RPMI7951 (cell line): ENCODE measurements at places on chromosomes 2 and 18.

DNA sequence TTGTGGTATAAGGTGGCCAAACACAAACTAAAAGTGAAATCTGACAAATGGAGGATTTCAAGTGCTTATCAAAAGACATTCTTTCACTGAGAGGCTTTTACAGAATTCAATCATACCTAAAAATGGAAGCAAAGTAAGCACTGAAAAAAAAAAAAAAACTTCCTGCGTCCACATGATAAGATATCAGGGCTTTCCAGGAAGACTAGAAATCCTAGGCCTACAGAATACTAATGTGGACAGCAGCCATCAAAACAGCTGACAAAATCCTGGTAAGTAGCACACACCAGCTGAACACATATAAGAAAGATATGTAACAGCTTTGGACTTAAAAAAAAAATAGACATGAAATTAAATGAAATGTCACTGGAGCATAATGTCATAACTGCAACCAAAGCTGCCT lies 178.2 kb downstream of the SUCLG1 start:
- no peak for DNase-seq

DNA sequence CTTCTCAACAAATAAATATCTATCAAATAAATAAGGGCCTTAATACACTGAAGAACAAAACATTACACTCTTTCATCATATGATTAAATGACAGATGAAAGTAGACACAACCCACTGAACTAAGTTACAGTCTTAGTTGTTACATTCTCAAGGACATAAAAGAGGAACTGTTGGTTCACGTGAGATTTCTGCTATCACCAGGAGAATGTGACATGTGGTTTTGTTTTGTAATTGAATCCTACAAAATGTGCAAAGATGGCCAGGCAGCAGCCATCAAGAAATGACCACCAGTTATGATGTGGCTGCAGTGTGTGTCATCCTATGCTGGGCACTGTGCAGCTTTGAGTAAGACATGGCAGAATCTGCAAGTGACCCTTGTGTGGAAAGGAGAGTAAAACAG lies 310.6 kb upstream of the PIK3C3 start:
- DNase-seq: no peak

- DNase-seq: no peak
Measured at GRCh38 chr2:4827836-4828235, 864.3 kb upstream of the SOX11 start.

GRCh38 chr2:168210216-168210894 lies 37.0 kb downstream of the STK39 start:
- DNase-seq: no peak

DNA sequence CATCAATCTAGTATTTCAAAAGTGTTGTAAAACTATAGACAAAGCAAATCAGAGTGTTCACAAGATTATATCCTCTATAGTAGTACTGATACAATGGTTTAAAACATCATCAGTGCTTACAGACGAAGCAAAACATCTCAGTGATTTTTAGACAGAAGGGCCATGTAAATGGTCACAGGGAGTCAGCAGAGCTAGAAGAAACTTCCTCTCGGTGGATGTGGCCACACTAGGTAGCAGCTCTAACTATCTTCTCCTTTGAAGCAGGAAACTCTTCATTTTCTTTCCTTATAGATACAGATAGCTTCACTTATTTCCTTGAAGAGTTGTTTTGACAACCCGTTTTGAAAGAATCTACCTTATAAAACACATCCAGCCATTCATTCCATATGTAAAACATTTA lies 80.4 kb upstream of the CD226 start:
- DNase-seq: no peak

GRCh38 chr2:102301867-102302362 lies 9.4 kb upstream of the IL1RL1 start:
- peak; percentile 9 for DNase-seq

GRCh38 chr18:48897531-48897930 lies 53.2 kb downstream of the SMAD7 start:
- no peak for DNase-seq

GRCh38 chr2:201937343-201937742 lies 96.3 kb upstream of the FZD7 start:
- DNase-seq: no peak

DNA sequence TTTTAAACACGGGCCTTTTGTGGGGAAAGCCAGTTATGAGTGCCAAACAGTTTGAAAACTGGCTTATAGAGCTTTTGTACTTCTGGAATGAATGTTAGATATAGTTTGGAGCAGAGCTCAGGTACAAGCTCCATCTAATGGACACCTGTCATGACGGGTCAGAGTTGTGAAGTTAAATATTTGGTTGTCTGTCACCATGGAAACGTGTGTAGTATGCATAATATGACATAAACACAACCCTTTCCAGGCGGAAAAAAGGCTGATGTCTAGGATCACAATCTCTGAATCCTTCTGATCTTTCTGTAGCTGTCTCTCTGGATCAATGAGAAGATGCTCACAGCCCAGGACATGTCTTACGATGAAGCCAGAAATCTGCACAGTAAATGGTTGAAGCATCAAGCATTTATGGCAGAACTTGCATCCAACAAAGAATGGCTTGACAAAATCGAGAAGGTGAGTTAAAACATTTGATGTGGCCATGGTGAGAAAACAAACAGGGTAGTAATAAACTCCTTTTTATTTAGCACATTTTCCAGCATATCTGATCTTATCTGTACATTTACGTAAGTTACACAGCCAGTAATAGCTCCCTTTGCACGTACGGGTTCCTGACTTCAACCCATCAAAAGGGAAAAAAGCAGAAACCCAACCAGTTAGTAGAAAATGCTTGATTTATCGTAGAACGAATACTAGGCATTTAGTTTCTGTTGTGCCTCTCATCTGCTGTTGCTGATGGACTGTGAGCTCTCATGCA lies 80.6 kb upstream of the EML6 start:
- no peak for DNase-seq

- DNase-seq: no peak
Measured at GRCh38 chr18:49815927-49816326, 2.6 kb upstream of the ACAA2 start.

DNA sequence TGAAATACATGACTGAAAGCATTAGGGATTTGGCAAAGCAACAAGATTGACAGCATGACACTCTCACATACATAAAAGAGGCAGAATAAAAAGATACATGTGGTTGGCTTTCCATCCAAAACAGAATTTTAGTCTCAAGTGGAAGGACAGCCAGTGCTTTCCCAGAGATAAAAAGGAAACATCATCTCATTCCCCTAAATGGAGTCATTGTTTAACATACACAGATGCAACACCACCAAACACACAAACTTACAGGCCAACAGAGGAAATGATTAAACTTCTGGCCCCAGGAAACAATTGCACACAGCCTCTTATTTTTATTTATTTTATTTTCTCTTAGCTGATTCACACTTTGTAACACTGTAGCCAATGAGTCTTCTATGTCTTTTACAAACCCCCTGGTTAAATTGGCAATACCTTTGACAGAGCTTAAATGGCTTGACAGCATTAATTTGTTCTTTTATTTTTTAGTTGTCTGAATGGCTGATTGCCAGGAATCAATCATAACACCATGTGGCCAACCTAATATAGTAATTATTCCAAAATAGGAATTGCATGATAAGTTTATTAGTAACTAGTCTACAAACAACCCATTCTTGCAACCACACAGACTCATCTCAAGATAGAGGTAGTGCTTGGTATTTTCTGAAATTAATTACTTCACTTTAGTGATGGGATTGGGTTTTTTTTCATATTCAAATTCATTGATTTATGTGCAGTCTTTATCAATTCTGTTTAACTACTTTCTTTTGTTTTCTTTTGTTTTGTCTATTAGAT lies 190.5 kb downstream of the RND3 start:
- peak; percentile 68 for DNase-seq

- DNase-seq: no peak
Measured at GRCh38 chr2:63881205-63881604, 39.5 kb downstream of the UGP2 start.

- DNase-seq: peak; percentile 25
Measured at GRCh38 chr2:36667931-36668330, 28.6 kb upstream of the VIT start.

DNA sequence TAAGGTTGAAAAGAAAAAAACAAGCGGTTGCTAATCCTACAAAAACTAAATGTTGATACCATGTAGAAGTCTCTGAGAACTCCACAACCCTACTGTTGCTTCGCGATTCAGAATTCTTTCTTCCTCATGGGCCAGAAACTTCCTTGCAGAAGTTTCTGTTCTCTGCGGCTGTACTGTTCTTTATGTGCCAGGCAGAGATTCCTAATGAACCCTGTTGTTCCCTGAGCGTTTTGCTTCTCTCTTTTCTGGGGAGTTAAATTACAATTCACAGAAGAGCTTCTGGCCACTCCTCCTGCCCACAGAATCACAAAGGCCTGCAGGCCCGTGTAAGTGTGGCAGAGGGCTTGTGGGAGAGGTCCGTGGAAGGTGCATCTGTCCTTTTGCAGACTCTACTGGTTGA lies 1.8 kb upstream of the THNSL2 start:
- DNase-seq: no peak

GRCh38 chr2:46126571-46126970 lies 170.6 kb upstream of the EPAS1 start:
- DNase-seq: no peak

GRCh38 chr18:42261731-42262130 lies 306.7 kb downstream of the PIK3C3 start:
- no peak for DNase-seq

DNA sequence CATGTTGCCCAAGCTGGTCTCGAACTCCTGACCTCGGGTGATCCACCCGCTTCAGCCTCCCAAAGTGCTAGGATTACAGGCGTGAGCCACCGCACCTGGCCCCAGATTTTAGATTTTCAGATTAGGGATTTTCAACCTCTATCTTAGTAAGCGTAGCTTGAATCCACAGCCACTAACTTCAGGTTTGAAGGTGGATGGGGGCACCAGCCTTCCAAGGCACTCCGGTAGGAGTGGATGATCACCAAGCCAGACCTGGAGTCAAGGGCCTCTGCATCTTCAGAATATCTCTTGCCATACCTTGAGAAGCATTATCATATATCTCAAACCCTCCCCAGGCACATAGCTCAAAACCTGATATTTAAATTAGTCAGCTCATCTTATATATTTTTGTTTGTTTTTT lies 17.9 kb downstream of the GALM start:
- DNase-seq: no peak

- DNase-seq: no peak
Measured at GRCh38 chr2:70513738-70514137, 39.9 kb downstream of the TGFA start.

GRCh38 chr2:128531856-128532255 lies 213.2 kb upstream of the HS6ST1 start:
- no peak for DNase-seq

DNA sequence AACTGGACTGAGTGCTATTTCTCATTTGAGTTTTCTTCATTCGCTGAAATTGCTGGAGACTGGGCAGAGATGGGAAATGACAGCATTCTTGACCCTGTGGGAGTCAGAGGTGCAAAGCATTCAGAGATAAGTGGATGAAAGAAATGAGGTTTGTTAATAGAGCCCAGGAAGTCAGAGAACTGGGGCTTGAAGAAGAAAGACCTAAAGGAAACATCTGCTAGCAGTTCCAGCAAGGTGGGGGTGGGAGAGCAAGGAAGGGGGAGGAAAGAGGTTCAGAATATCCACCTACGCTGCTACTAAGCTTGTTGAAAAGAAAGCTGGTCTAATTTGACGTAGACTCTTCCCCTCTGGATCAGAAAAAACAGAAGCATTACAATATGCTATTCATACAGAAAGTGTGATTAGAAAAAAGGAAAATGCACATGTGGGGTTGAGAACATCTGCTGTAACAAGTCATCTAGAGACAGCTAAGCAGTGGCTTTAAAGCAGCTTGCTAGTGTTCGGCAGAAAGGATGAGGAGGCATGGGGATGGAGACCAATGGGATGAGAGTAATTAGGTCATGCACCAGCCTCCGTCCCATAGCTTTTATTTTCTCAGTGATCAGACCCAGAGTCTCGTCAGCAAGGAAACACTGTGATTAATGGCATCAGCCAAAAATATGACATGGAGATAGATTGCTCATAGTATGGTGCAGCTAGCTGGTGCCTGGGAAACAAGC lies 29.7 kb downstream of the NAB1 start:
- no peak for DNase-seq

- DNase-seq: no peak
Measured at GRCh38 chr2:238173692-238174091, 14.9 kb downstream of the ERFE start.

DNA sequence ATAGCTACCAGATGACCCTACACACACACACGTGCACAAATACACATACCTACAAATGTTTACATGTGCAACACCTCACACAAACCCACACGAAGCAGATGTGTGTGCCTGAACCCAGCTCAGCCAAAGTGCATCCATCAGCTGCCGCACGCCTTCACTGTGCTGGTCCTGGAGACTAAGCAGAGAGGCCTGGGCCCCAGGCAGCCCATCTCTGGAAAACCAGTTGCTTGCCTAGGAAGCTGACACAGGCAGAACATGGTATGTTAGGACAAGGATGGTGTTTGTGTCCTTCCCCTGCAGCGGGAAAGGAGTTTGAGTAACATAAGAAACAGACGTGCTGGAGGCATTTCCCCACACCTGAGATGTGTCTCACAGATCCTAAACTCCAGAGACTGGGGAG lies 86.7 kb downstream of the SEPTIN10 start:
- no peak for DNase-seq

DNA sequence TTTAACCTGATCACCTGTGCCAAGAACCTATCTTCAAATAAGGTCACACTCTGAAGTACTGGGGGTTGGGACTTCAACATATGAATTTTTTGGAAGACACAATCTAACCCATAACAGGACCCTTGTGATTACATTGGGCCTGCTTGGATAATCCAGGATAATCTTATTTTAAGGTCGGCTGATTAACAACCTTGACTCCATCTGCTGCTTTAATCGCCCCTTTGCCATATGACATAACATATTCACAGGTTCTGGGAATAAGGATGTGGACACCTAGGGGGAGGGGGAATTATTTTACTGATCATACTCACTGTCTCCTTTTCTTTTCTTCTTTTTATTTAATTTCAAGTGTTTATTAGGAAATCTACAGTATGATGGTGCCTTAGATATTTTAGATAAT lies 34.8 kb downstream of the CDH20 start:
- no peak for DNase-seq

- DNase-seq: no peak
Measured at GRCh38 chr2:51220606-51221005, 188.7 kb upstream of the NRXN1 start.

DNA sequence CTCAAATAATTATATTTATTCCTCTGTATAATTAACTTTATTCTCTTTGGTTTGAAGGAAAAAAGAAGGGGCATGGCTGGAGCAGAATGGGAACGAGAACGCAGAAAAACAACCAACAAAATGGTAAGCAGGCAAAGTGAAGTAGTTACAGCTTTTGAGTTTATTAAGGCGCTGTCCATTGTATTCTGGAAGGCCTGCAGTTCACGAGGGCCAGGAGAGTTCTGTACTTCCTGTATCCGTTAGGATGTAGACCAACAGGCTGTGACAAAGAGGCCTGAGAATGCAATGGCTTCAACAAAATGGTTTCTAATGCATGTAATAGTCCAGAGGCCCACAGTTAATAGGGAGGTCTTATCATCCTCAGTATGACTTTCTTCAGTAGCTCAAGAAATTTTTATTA lies 32.5 kb upstream of the SP100 start:
- no peak for DNase-seq
